ENCODE measurements at places on chromosomes 2 and 18. TPM values are rescaled to one million over a fixed set of nuclear protein-coding genes. Genes with fewer than 3 reads are reported as not detected.

KCNIP3 gene
- total RNA-seq = 5.9 TPM

MEP1B gene
- total RNA-seq = not detected

NDUFB3 gene
- 152 TPM for total RNA-seq

SLC40A1 gene
- total RNA-seq = 132 TPM

HOXD10 gene
- total RNA-seq = not detected

DNA sequence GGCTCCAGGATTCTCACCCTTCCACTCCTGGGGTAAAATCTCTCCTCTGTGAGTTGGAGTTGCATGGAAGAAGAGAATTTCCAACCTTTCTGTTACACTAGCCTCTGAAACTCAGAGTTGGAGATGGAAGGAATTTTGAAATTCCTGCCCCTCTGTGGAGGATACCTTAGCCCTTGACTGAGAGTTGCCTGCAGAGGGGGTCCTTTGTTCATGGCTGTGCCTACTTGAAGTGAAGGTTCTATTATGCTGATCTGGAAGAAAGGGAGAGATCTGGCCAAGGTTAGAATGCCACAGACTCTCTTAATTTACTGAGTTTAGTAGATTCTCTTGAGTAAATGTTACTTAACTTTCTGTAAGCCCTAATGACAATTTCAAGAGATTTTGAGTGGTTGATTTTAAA is 626.6 kb upstream of the GYPC start:
- no peak overlapping the region for H3K27ac ChIP-seq
- H3K36me3 ChIP-seq = no peaks in the 10 kb centered on the region
- H3K27me3 ChIP-seq = no peaks in the 10 kb centered on the region
- no peak for DNase-seq
- no peaks in the 10 kb centered on the region for H3K4me1 ChIP-seq
- H3K4me3 ChIP-seq = no peak overlapping the region

- H3K27me3 ChIP-seq = no peaks in the 10 kb centered on the region
- no peaks in the 10 kb centered on the region for H3K36me3 ChIP-seq
- no peak for DNase-seq
- no peak overlapping the region for H3K27ac ChIP-seq
- no peaks in the 10 kb centered on the region for H3K4me1 ChIP-seq
These were observed 44.9 kb upstream of the SIGLEC15 start for GRCh38 chr18:45780568-45780967.

DNA sequence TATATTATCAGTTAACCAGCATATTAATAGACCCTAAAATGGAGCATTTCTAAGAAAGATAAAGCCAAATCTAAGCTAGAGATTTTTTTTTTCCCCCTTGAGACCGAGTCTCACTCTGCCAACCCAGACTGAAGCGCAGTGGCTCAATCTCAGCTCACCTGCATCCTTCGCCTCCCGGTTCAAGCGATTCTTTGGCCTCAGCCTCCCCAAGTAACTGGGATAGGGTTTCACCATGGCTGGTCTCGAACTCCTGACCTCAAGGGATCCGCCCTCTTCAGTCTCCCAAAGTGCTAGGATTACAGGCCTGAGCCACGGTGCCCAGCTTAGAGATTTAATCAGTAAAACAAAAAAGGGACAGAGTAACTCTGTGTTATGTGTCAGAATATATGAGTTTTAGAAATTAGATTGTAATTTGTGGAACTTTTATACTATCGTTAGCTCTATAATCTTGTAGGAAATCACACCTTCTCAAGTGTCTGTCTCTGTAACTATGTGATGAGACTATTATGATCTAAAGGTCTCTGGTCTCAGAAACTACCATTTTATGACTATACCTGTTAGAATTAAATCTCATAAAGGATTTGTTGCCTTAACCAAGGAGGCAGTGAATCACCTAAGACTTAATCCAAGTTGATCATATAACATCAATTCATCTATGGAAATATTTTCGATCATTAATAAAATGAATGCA is 34.0 kb downstream of the YWHAQ start:
- peaks cover 33% of the 10 kb centered on the region for H3K4me1 ChIP-seq
- no peak overlapping the region for H3K27ac ChIP-seq
- peaks cover 29% of the 10 kb centered on the region for H3K36me3 ChIP-seq
- H3K27me3 ChIP-seq = no peaks in the 10 kb centered on the region
- no peak overlapping the region for H3K4me3 ChIP-seq
- no peak for DNase-seq

DNA sequence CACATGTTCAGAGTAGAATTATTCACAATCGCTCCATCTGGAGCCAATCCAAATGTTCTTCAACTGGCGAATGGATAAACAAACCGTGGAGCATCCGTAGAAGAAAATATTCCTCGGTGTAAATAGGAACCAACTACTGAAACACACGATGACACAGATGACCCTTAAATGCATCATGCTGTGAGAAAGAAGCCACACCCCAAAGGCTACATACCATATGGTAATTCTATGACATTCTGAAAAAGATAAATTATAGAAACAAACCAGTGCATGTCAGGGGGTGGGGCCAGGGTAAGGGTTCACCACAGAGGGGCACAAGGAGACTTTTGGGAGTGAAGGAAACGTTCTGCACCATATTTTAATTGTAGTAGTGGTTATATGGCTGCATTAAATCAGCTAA is 312.2 kb upstream of the SMIM21 start:
- H3K27ac ChIP-seq = no peak overlapping the region
- H3K27me3 ChIP-seq = no peaks in the 10 kb centered on the region
- no peak for DNase-seq
- no peaks in the 10 kb centered on the region for H3K36me3 ChIP-seq
- H3K4me1 ChIP-seq = no peaks in the 10 kb centered on the region

GRCh38 chr2:171389780-171390179 is 44.0 kb downstream of the METTL8 start:
- H3K27ac ChIP-seq = no peak overlapping the region
- H3K36me3 ChIP-seq = no peaks in the 10 kb centered on the region

DNA sequence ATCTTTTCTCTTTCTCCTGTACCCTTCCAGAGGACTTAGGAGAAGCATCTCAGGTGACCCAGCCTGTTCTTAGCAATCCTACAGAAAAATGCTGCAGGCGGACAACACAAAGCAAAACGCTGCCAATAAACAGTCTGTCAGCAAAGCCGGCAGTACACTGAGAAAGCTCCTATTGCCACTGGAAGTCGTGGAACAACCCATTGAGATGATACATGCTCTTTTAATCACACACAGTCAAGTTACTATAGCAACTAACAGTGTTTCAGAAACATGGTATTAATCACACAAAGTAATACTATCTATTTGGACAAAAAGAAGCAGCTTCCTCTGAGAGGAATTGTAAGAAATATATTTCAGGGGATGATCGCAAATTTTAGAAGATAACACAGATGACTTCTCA is 10.5 kb downstream of the CTLA4 start:
- no peak overlapping the region for H3K27ac ChIP-seq
- no peak for DNase-seq
- H3K27me3 ChIP-seq = no peaks in the 10 kb centered on the region
- no peaks in the 10 kb centered on the region for H3K4me1 ChIP-seq

- no peaks in the 10 kb centered on the region for H3K4me1 ChIP-seq
- no peaks in the 10 kb centered on the region for H3K27me3 ChIP-seq
- no peaks in the 10 kb centered on the region for H3K36me3 ChIP-seq
- H3K27ac ChIP-seq = no peak overlapping the region
- H3K4me3 ChIP-seq = no peak overlapping the region
These were observed 132.7 kb upstream of the EPC2 start for GRCh38 chr2:148511883-148512282.

DNA sequence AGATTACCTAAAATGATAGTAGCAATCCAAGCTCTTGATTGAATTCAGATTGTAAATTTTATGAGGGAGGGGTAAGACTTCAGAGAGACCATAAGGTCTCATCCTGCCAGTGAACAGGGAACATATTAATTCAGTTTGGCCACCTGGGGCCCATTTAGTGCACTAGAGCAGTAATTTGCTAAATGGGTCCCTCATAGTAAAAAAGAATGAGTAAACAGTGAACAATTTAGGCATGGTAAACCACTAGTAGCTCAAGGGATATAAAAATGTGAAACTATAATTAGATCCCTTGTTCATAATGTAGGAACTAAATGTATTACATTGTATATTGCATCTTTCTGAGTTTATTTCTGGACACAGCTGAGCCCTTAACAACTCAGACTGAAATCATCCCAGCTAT is 4.9 kb upstream of the PHLPP1 start:
- no peak overlapping the region for H3K4me3 ChIP-seq
- no peaks in the 10 kb centered on the region for H3K4me1 ChIP-seq
- H3K27me3 ChIP-seq = no peaks in the 10 kb centered on the region
- no peak overlapping the region for H3K27ac ChIP-seq
- H3K36me3 ChIP-seq = no peaks in the 10 kb centered on the region

- no peak overlapping the region for H3K4me3 ChIP-seq
- no peak overlapping the region for H3K27ac ChIP-seq
- no peaks in the 10 kb centered on the region for H3K27me3 ChIP-seq
- H3K36me3 ChIP-seq = no peaks in the 10 kb centered on the region
These were observed 31.5 kb upstream of the PGAP1 start for GRCh38 chr2:196957881-196958525.
